ENCODE measurements at places on chromosomes 16 and 17.

GRCh38 chr17:62172492-62173291 lies 107.6 kb upstream of the MED13 start:
- no peak for DNase-seq

DNA sequence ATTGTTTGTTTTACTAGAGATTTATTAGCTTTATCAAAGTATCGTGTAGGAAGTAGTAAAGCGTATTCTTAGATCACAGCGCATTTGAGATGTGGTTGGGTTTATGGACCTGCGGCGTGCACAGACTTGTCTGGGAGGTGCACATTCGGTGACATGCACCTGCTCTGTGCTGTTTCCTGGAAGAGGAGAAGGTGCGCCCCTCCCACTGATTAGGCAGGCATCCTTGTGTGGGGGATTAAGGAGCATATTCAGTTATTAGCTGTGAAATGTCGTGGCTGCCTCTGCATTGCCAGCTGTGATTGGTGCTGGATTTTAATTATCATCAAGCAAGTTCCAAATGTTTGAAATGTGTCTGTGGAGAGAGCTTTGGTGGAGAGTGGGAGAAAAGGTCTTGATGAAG lies 903.8 kb upstream of the RBFOX1 start:
- DNase-seq, result no peak

- no peak for DNase-seq
Observed at GRCh38 chr17:1802429-1802828, 27.3 kb downstream of the SMYD4 start.

- DNase-seq, result no peak
Observed at GRCh38 chr16:22815863-22816262, 1.9 kb downstream of the HS3ST2 start.

All from erythroblast (primary cell).